DND-41 (cell line): ENCODE measurements at places on chromosomes 16 and 17.

GRCh38 chr16:30350134-30350871 lies 4.8 kb downstream of the CD2BP2 start:
- no peak for DNase-seq

- no peak for DNase-seq
These were observed 20.6 kb downstream of the METTL22 start for GRCh38 chr16:8642146-8642545.

DNA sequence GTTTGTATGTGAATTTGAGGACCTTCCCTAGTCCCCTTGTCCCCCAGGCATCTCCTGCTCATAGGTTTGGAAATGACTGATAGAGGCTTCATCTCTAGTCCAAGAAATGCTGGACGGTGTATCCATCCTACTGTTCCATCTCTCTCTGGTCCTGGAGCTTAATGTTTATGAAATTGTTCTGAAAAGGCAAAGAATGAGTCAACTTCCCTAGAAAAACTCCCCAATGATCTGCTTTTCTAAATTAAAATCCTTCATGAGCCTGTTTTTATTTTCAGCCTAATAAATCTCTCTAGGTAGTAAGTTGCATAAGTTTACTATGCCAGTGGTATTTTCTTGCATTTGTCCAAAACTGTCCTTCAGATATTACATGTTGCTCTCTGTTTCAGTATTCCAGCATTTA lies 2.1 kb upstream of the IGSF6 start:
- no peak for DNase-seq

DNA sequence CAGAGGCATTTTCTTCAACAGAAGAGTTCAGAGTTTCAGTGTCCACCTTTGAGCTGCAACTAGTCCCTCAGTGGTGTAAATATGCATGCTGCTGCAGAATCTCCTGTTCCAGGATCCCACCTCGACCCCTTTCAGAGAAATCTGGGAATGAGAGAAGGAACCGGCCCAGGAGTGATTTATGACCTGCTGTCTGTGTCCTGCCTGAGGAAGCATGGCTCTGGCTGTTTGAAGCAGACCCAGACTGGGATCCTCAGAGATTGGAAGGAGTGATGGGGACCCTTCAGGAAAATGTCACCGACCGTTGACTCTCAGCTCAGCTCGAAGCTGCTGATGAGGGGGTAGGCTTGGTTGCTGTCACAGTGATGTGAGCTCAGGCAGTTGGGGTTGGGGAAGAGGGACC lies 8.4 kb upstream of the MAF start:
- no peak for DNase-seq

GRCh38 chr16:30680326-30680725 lies 18.6 kb upstream of the SRCAP start:
- DNase-seq: no peak

- DNase-seq: no peak
These were observed 643.6 kb downstream of the HS3ST4 start for GRCh38 chr16:26335236-26335853.

- no peak for DNase-seq
These were observed 26.7 kb upstream of the JPT2 start for GRCh38 chr16:1651094-1651973.

DNA sequence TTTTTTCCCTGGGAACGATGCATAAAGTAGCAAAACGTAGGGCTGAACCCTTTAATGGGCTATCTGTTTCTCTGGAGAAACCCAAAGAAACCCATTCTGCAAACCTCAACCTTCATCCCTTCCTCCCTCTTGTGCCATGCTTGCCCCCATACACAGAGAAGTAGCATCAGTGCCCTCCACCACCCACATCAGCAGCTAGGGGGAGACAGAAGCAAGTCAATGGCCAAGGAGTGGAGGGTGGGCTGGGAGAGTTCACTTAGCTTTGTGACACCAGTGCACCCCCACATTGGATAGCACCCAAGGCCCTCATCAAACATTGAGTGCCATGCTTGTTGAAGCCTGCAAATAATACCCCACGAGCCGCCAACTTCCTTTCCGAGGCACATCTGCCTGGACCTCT lies 282.4 kb downstream of the ABCC12 start:
- DNase-seq: no peak

DNA sequence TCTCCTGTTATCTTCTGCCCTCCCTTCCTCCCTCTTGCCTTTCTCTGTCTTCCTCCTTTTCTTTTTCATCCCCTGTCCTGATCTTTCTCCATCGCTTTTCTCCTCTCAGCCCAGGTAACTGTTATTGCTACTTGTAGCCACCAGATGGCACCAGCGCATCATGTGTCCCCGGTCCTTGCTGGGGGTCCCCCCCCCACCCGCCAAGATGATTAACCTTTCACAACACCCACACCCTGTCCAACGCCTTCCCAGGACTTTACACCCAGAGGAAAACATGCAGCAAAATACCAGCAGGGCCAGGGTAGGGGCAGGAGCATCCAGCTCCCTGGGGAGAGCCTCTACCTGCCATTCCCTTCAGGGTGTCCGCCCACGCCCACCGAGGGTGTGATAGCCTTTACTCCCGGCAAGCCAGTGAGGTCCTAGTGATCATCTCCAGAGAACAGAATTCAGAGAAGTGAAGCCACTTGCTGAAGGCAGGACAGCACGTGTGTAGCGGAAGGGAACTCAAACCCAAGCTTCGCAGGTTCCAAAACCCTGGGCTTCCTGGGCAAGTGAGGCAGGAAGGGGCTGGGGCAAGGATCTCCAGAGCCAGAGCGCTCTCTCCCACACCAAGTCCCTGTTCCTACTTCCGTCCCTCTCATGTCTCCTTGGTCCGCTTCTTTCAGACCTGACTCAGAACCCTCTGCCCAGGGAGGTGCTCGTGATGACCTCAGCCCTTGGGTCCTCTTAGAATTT lies 13.4 kb upstream of the TAC4 start:
- peak; percentile 55 for DNase-seq

DNA sequence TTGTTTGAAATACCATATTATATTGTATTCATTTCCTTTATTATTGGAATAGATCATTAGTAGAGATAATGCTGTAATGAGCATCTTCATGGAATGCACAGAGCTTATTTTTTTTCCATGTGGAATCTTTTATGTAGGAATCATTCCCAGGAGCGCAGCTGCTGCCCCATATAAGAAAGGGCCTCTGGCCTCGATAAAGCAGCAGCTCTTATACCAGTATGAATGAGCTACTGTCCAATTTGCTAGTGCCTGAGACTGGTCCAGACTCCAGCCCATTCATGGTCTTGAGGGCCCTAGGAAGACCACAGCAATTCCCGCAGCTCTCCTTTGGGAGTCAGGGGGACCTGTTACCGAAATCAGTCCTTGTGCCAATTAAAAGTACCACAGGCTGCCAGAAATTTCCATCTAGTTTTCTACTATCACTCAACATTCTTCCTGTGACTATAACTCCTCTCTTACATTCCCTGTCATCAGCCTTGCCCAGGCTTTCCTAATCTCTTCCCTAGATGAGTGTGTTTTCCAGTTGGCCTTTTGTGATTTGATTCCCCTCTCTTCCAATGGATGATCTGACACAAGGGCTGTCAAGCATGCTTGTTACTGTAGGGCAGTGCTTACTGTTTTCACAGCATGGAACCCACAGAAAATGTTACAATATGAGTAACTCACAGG lies 1.9 kb downstream of the ZNF843 start:
- no peak for DNase-seq

DNA sequence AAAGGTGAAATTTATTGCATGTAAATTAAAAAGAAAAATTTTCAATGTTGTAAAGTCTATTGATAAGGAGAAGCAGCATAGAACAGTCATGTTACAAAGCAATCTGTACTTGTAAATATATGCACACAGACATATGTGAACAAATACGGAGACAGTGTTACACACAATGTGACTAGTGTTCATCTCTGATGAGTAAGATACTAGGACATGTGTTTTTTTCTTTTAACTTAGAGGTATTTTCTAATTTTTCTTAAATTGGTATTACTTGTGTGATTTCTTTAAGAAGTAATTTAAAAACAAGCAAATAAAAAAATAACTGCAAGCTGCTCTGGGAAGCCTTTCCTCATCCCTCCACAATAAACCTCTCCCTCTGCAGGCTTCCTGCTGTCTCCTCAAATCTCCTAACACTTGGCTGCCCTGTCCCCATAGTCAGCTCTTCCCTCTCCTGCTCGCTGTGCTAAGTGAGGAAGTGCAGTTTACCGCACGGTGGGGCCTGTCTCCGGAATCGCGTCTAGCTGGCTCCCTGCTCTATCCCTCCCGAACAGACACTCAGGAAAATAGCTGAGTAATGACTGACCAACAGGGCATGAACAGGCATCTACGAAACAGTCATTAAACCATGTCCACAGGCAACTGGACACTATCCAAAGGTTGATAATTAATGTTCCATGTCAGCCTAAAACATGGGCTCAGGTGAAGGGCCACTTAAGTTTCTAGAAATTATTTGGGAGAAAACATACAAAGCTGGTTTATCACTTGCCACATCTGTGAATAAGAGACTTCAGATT lies 35.9 kb downstream of the CMTM4 start:
- no peak for DNase-seq

- no peak for DNase-seq
These were observed 47.2 kb downstream of the MED13 start for GRCh38 chr17:62017912-62018311.

DNA sequence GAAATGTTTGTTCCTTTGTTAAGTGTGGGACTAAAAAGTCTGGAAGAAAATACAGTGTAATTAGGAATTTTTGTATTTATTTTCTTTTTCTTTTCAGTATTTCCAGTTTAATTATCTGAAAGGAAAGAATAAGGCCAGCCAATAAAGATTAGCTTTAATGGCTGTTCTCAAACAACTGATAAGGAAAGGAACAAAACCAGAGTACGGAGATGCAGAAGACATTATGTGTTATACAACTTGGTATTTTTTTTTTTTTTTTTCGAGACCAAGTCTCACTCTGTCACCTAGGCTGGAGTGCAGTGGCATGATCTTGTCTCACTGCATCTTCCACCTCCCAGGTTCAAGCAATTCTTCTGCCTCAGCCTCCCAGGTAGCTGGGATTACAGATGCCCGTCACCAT lies 47.5 kb downstream of the SNTB2 start:
- no peak for DNase-seq

- peak; percentile 78 for DNase-seq
These were observed 35.1 kb downstream of the MFSD11 start for GRCh38 chr17:76772842-76773525.

GRCh38 chr16:23855010-23855409 lies 19.2 kb downstream of the PRKCB start:
- no peak for DNase-seq

DNA sequence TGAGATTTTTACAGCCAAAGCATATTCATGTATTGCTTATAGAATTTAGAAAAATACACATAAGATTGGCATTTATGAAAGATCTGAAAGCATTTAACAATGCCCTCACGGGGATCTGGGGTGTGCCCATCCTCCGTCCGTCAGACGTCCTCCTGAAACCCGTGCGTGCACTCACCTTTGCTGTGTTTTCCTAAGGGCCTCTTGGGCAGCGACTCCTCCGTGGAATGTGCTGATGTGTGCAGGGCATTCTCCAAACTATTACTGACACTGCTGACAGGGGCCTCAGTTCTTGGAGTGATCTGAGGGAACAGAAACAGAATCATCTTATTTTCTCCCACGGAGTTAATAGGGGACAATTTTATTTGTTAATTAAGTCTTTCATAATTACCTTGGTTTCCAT lies 33.0 kb downstream of the ZCCHC14 start:
- DNase-seq: no peak

GRCh38 chr16:76222853-76223252 lies 54.3 kb upstream of the CNTNAP4 start:
- DNase-seq: no peak

DNA sequence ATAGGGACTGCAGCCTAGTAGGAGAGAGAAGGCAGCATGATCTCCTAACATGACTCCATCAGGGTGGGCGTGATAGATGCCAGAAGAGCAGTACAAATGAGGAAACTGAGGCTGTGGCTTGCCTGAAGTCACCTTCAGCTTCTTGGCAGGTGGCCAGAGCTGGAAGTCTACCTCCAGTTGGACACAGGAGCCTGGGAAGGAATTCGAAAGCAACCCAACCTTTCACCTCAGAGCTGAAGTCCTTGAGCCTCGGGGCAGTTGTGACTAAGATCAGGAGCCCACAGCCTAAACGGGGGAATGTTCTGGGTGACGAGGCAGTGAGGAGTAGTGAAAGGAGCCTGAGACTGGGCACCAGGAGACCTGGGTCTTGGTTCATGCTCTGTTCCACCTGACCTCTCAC lies 9.4 kb upstream of the SLC52A1 start:
- no peak for DNase-seq

DNA sequence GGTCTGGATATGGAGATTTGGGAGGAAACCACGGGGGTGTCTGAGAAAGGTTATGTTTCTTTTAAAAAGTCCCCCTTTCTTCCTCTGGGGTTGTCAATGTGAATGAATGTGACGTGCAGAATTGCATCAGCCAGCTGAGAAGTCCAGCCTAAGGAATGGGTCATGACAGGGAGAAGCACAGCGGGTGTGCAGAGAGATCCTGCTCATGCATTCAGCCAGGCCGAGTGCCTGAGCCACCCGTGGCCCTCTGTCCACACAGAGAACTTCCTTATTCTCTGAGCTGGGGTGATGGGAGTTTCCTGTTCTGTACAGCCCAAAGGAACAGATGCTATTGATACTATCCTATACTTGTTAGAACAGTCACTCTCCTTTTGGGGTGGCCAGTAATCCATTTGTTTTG lies 117.9 kb downstream of the CPPED1 start:
- DNase-seq: no peak

- DNase-seq: no peak
These were observed 192.2 kb upstream of the HS3ST3A1 start for GRCh38 chr17:13793951-13794350.

GRCh38 chr17:78130437-78131101 lies at the start of gene TMC8:
TSS of gene TMC8 (plus strand) at chr17:78130771. CDS start at chr17:78131589, 818 bp downstream.
- peak; percentile 93 for DNase-seq

DNA sequence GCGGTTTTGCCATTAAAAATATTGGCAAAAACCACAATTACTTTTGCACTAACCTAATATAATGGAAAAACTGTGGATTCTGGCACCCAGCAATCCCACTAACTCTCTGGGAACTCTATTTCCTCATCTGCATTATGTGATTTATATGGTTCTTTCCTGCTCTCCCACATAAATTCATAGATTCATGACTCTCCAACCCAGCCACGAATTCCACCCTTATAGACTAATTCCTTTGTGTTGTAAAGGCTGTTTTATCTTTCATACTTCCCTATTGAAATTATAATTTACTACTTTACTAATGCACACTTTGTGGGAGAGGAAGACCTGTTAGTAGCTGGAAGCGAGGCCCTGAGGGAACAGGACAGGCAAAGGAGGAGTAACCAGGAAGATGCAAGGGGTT lies 88.4 kb upstream of the GNAO1 start:
- no peak for DNase-seq

DNA sequence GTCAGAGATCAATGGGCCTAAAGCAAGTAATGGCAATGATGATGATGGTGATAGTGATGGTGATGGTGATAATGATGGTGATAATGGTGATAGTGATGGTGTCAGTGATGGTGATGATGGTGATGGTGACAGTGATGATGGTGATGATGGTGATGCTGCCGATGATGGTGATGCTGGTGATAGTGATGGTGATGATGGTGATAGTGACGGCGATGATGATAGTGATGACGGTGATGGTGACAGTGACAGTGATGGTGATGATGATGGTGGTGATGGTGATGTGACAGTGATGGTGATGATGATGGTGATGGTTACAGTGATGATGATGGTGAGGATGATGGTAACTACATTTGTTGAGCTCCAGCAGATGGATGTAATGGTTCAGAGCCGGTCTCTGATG lies 30.8 kb upstream of the OR4D1 start:
- DNase-seq: no peak
